ENCODE measurements at places on chromosomes 11 and 22. TPM values are rescaled to one million over a fixed set of nuclear protein-coding genes. Genes with fewer than 3 reads are reported as not detected.

GRCh38 chr22:33492210-33492651 lies 428.0 kb downstream of the LARGE1 start:
- no peak for DNase-seq

DNA sequence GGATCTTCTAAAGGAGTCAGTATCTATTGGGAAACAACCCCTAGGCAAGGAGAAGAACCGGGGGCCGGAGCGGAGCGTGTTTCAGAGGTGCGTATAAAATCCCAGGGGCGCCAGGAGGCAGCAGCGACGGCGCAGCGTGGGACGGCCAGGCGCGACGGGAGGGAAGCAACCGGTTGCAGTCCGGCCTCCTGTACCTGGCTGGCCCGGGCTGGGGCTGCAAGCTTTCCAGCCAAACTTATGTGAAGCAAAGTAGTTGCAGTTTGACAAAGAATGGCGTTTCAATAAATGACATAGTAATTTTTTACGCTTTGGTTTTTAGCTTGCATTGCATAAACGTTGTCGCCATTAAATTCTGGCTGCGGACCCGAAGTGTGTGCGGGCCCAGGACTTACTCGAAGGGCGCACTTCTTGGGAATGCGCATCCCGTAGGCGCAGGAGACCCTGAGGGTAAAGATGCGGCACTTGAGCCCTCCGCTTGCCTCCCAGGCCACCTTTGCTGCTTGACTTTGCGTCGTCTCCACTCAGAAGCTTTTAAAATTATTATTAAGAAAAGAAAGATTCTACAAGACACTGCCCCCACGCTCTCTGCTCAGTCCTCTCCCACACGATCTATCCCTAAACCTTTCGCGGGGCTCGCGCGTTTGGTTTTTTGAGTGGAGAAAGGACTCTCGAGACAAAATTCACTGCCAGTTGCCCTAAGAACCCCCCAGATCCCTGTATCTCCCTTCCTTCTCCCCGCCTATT lies 1.6 kb upstream of the WT1 start:
- no peak for DNase-seq

GRCh38 chr22:44005524-44005923 lies 18.6 kb upstream of the PARVB start:
- DNase-seq: no peak

GRCh38 chr11:16372355-16372754 lies 16.0 kb upstream of the SOX6 start:
- no peak for DNase-seq

Gene SLC22A12
- 0.08 TPM for polyA plus RNA-seq

Gene TMEM191B
- polyA plus RNA-seq: 0.43 TPM

All from left renal pelvis (tissue), 4 donors.